T47D (cell line): ENCODE measurements at places on chromosomes 4 and X.

GRCh38 chr4:103002551-103002950 lies 17.0 kb downstream of the SLC9B1 start:
- peak; percentile 32 for DNase-seq

DNA sequence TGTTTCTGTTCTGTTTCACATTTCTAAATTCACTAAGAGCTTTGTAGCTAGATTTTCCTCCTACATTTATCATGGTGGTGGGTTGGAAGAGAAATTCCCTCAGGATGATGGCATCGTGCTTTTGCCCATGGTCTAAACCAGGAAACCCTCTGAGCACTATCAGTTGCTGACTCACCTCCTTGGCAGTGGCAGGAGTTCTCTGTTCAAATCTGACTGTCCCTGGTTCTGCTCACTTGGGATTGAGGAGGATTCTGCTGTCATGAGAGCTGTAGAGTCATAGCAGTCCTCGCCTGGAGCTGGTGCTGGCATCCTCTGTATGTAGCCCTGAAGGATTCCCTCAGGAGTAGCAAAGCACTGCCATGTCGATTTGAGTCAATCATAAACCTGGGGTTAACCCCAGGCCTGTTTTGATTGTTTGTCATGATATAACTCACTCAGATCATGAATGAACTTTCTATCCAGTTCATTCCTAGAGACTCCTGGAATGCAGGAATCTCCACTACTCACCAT lies 9.4 kb downstream of the TEX13A start:
- no peak for DNase-seq

DNA sequence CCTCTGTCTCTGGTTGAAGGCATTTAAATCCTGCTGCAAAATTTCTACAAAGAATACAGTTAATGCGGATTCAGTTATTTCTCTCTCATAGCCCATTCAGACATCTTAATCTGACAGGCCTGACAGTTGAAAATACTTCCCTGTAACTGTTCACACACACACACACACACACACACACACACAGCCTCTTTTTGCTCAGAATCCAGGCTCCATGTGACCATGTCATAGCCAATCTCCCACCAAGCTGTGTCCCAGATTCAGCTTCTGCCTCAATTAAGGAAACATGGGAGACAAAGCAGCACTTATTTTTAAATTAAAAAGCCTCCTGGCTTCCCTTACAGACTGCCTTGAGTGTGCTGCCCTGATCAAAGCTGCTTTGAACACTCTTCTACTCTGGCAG lies 49.3 kb upstream of the EFHC2 start:
- DNase-seq = peak; percentile 2

- peak; percentile 5 for DNase-seq
Observed at GRCh38 chr4:94516999-94517398, 65.3 kb downstream of the PDLIM5 start.

DNA sequence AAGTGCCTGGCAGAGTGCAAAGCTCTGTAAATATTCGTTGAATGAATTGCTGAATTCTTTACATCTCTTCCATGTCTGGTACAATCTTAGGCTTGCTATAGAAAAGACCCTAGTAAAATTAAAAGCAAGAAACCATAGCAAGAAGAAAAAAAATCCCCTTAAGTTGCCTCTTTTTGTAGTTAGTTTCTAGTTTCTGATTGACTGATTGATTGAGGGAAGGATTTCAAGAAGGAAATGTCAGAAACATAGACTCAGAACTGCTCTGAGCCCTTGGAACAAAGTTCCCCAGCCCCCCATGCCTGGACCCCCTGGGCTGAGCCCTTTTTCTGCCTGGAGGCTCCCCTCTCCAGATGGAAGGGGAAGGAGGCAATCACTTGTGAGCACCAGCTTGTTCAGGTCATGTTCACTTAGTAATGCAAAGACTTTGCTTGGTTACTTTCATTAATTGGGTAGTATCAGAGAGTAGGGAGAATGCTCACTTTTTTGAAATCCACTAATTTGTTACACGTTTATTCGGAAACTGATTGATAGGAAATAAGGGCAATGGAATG lies 35.6 kb downstream of the DAPP1 start:
- no peak for DNase-seq

GRCh38 chr4:74309223-74309622 lies 953 bp downstream of the EPGN start:
- no peak for DNase-seq

DNA sequence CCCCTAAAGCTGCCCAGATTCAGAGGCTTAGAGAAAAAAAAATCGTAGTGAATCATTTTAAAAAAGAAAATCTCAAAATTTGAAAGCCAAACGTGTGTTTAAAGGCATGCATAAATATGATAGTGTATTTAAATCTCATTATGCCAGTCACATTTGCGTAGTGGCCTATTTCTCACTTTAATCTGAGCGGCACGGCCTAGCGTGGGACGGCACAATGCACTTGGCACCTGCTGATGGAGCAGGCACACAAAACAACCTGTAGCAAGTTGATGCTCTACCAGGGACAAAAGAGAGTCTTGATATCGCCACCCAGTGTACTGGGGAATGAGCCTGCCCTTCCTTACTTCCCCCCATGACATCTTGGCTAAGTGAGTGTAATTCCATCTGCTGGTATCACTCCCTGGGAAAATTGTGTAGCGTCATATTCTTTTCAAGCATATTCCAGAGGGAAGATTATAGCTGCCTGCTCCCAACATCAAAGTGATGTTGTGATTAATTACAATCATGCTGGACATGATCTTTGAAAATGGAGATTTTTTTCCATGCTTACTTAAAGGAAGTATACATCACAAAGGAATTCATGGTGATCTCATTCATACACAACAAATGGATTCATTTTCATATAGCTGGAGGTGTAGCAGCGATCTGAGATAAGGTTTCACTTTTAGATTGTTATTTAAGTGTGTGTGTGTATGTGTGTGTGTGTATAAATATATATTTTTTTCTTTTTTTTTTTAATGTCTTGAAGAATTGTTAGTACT lies 138.8 kb downstream of the DCTD start:
- DNase-seq = no peak

DNA sequence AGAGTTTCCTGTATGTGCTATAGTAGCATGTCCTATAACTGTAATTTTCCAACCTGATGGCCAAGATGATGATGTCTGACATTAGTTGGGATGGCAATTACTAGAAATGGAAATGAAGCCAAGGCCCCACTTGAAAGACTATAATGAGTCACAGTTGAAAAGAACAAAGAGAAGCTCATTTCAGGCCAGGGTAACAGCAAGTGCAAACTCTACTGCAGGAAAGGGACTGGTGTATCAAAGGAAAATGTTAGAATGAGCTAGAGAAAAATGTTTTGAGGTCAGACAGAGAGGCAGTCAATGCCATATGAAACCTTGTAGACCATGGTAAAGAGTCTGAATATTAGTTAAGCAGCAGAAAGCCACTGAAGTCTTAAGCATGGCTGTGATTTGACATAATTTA lies 146.2 kb upstream of the SH3RF1 start:
- DNase-seq = no peak

- DNase-seq = no peak
Observed at GRCh38 chr4:182488896-182489295, 245.7 kb downstream of the TENM3 start.

DNA sequence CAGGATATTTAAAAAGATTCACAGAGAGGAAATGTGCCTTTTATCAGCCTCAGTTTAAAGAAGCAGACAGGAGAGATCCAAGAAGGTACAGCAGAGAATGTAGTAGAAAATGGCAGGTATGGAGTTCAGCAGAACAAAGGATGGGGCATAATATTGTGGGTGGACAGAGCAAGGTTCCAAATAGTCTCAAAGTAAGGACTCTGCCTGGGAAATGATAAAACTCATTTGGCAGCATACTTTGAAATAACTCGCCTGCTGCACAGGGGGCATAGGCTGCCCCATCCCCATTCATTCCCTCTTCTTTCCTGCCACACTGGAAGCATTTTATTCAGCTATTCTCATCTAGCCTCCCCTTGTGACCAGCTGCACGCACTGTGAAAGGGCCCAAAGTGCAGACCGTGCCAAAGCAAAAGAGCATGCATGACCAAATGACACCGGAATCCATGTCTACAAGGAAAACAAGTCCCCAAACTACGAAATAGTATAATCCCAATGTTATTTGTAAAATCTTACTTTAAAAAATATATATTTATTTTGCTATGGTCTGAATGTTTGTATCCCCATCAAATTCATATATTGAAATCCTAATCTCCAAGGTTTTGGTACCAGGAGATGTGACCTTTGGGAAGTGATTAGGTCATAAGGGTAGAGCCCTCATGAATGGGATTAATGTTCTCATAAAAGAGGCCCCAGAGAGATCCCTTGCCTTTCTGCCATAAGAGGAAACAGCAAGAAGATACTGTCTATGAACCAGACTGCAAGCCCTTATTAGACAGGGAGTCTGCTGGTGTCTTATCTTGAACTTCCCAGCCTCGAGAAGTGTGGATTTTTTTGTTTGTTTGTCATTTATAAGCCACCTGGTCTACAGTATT lies 77.4 kb upstream of the PRSS48 start:
- DNase-seq = no peak

- peak; percentile 8 for DNase-seq
Observed at GRCh38 chr4:78951862-78952472, 12.7 kb upstream of the PAQR3 start.

GRCh38 chrX:155263854-155264628 lies at the start of gene RAB39B:
Gene RAB39B, minus strand, starts transcription at chrX:155264491. Its CDS starts 203 bp downstream, at chrX:155264288.
- peak; percentile 2 for DNase-seq

DNA sequence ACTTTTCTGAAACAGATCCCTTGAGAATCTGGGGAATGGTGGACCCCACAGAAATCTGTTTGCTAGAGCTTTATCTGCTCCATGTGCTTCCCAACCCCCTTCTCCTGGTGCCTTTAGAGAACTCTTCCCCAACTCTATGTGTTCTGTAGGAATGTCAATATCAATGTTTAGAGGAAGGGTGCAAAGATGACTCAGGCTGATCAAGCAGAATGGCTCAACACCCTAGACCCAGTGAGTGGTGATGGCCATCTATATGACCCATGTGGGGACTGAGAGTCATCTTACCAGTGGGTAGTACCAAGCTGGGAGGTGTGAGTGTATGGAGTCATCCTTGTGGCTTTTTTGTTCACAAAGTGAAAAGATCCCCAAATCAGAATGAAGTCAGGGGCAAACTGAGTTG lies 143.5 kb downstream of the RAB28 start:
- no peak for DNase-seq

DNA sequence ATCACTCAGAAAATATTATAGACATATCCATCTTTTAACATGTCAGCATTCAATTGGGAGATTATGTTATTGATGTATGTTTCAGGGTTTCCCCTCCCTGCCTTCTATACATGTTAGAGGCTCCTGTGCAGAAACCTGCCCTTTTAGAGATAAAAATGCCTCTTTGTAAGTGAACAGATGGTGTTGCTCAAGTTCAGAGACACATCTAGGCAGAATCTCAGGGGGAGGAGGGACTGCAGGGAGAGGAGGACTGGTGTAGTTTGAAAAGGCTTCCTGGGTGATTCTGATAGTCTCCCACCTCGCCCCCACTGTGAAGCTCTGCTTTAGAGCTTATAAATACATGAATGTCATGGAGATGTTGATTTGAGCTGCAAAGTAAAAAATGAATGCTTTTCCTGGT lies 12.0 kb upstream of the UNC5C start:
- DNase-seq = no peak

DNA sequence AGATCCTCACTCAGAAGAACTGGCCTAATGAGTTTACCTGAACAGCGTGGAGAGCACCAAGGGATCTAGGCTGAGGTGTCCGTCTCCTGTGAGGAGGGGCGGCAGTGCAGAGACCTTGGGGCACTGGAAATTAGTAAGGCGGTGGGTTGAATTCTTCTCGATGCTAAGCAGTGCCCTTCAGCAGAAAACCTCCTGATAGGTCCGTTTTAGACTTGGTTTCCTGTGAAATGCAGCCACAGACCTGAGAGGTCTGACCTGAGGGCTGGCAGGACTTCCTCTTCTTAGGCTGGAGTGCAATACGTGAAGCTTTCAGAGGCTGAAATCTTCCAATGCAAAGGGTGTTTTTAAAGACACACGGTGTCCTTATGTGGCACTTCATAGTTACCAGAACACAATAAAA lies at the start of gene CLNK:
Gene CLNK (minus strand): TSS at position 138 of the 400 bp plus-strand sequence. CDS start 16,899 bp downstream, outside the sequence.
- DNase-seq = no peak

- DNase-seq = no peak
Observed at GRCh38 chr4:52968691-52969090, 106.6 kb downstream of the RASL11B start.

- no peak for DNase-seq
Observed at GRCh38 chrX:7170898-7171297, 22.9 kb upstream of the PUDP start.

DNA sequence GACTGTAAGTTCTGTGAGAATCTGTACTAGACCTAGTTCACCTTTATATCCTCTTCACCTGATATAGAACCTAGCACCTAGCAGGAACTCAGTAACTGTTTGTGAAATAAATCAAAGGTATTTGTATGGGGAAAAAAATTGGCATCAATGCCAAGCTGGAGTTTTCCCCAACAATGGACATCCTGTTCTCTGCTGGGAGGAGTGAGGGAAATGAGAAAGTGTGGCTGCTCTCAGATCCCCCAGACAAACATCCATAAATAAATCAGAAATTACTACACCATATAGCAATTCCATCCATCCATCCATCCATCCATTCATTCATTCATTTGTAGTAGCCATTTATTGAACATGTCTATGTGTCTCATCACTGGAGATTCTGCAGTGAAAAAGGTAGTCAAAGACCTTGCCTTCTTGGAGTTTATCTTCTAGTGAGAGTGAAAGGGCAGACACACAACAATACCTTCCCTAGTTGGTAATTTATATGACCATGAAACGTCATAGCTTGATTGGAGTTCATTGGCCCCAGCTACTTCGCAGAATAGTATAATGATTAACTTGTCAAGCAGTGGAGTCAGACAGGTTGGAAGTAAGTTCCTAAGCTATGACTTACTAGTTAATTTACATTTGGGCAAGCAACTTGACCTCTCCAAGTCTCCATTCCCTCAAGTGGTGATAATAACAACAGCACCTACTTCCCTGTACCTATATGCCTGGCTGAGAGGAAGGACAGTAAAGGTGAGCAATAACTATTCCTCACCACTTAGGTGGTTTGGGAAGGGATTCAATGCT lies 98.7 kb upstream of the KIT start:
- DNase-seq = no peak

DNA sequence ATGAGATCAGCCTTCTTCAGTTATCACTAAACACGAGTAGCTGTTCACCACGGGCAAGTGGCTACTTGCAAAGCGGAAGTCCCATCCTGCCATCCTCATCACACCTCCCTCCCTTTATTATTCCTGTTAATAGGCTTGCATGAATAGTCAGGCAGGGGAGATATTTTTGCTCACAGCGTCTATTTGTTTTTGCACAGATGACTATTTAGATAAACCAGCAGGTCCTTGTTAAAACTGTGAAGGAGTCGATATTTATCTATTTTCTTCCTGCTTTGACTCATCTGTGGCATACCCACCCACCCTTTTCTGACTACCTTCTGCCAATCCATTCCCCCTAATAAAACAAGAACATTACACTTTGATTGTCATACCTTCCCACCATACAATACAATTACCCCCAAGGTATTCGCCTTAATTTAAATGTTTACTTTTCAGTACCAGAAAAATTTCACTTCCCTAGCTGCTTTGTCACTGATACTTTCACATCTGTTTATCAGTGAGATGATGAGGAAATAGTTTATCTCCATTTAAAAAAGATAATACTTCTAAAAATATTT lies 96.6 kb upstream of the BANK1 start:
- peak; percentile 3 for DNase-seq
